ENCODE measurements at places on chromosomes 7 and 10.

GRCh38 chr10:128657548-128657947, 531.3 kb upstream of the MKI67 start:
- no peak for DNase-seq

- DNase-seq, result no peak
Measured at GRCh38 chr7:44472843-44473242, 17.6 kb downstream of the NUDCD3 start.

GRCh38 chr10:121800831-121801230, 127.0 kb downstream of the ATE1 start:
- DNase-seq, result no peak

DNA sequence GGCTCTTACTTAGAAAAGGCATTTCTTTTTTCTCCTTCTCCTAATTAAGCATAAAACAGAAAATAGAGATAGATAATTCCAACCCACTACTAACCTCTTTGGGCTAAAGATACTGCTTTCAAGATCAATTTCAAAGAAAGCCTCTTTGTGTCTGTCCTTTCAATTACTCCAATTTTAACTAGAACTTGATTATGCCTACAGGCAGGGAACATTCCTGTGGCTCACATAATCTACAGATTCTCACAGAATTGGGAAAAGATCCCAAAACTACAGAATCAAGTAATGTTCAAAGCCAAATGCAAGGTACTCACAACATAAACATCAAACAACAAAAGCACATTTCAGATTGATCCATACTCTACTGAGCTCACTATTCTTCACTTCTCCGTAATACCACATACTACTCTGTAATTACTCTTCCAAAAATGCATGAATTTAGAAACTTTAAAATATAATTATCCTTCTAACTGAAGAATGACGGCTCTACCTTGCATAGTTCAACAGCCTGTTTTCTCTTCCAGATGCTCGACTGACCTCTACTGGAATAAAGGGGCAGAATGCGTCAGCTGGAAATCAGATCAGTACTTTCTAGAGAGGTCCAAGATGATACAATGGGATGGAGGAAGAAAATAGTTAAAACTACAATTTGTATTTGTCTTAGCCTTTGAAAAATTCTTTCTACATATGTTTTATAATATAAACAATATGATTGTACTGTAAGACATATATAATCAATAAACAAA, 3.9 kb downstream of the MTERF1 start:
- no peak for DNase-seq

All from frontal cortex (tissue), 4 donors.